ENCODE measurements at places on chromosomes 11 and 22. TPM values are rescaled to one million over a fixed set of nuclear protein-coding genes. Genes with fewer than 3 reads are reported as not detected.
A peak's percentile ranks its signal among the peaks of the same experiment; 100 is the strongest.

DNA sequence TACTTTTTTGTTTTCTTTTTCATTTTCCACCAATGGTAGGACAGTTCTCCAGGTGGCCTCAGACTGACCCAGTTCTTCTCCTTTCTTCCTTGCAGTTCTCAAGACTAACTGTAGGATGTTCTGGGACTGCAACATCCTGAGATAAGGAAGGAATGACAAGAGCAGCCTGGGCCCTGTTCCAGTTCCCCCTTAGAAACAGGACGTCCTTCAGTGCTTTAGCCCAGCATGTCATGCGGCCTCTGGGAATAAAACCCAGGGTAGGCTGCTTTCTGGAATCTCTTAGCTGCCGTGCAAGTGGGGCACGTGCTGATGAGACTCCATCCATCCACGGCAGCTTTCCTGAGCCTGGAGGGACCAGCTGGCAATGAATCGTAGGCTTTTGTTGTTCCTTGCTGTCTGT is 24.0 kb upstream of the CADM1 start:
- DNase-seq = no peak

TAF10 gene
- total RNA-seq = 153 TPM

GRCh38 chr11:63762654-63763495 is 5.7 kb downstream of the ZFTA start:
- DNase-seq = no peak

GRCh38 chr11:130407978-130408377 is 20.4 kb downstream of the ADAMTS8 start:
- no peak for DNase-seq

- DNase-seq = no peak
Measured at GRCh38 chr22:17537155-17537554, 26.1 kb upstream of the SLC25A18 start.

DNA sequence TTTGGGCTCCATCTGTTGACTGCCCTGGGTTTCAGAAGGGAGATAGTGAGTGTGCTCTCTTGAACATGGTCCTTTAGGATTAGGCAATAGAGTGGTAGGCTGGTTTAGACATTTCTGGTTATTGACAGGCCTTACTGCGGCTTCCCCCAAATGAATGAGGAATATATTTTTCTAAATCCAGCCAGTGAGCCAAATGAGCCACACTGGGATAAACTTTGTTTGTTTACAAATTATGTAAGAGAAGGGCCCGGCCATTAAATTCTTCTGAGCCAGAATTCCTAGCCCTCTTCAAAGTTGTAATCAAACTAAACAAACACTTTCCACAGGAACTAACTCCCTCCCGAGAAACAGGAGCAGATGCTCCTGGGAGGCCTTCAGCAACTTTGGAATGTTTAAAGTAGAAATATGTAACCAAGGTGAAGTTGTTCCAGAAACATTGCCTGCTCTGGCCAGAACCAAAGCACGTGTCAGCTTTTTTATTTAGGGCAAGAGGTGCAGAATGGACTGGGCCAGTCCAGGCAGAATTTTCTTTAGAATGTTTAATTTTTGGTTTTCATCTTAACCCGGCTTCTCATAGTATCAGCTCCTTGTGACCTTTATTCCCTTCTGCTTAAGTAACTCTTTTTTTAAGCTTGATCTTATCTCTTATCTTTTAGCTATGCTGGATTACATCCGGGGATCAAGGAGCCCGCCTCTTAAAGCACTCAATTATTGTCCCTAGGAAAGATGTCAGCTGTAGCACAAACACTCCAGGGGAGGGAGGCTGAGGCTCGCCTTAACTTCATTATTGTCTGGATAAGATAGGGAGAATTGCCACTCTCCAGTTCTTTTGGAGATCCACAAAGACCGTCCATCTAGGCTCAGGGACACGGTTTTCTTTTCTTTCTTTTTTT is 28.7 kb downstream of the ZNRF3 start:
- DNase-seq = no peak

- no peak for DNase-seq
Measured at GRCh38 chr11:78810559-78811009, 235.9 kb upstream of the NARS2 start.

- peak; percentile 48 for DNase-seq
Measured at GRCh38 chr22:49862496-49862776, 8.8 kb downstream of the ZBED4 start.

- DNase-seq = no peak
Measured at GRCh38 chr11:106854429-106854828, 163.8 kb downstream of the GUCY1A2 start.

- DNase-seq = no peak
Measured at GRCh38 chr11:77299528-77299993, 1.9 kb downstream of the GDPD4 start.

- DNase-seq = no peak
Measured at GRCh38 chr22:33986954-33987353, 66.7 kb upstream of the LARGE1 start.
